H54 (cell line): ENCODE measurements at places on chromosomes 16 and 17.

DNA sequence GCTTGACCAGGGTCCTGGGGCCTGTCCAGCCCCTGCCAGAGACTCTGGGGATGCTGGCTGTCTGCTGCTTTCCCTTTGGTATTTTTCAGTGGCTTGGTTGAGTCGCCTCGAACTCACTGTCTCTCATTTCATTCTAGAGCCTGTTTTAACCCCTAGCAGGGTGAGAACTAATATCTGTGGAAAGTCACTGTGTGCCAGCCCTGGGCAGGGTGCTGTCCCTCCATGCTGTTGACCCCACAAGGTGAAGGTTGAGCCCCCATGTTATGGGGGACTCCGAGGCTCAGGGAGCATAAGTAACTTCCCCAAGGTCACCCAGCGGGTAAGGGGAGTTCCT is 33.0 kb downstream of the DCAKD start:
- DNase-seq: no peak

- DNase-seq: no peak
These were observed 6.6 kb downstream of the TMEM114 start for GRCh38 chr16:8583732-8584131.

DNA sequence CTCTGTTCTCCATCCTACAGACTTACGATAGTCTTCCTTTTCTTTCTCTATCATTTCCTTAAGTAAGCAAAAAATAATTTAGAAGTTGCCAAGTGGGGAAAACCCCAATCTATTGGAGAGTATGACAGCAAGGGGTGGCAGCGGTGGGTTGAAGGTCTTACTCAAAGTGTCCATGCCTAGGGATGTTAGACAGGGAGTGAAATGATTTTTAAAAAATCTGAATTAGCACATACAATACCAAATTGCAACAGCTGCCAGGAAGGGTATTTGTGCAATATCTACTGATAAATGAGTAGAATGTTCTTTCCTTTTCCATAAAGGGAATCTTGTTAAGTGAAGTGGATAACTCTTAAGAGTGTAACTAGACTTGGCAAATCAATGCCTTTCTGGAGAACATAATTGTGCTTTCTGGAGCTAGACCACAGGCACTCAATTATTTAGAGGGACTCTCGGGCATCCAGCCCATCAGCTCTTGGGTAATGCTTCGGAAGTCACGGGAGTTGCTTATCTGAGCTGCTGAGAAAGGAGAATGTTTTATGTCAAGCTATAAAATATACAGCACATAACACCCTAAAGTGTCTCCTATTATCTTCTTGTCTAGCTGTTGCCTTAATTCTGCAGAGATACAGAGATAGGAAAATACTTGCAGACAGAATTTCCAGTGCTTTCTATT is 151.5 kb downstream of the KCNJ2 start:
- DNase-seq: no peak

DNA sequence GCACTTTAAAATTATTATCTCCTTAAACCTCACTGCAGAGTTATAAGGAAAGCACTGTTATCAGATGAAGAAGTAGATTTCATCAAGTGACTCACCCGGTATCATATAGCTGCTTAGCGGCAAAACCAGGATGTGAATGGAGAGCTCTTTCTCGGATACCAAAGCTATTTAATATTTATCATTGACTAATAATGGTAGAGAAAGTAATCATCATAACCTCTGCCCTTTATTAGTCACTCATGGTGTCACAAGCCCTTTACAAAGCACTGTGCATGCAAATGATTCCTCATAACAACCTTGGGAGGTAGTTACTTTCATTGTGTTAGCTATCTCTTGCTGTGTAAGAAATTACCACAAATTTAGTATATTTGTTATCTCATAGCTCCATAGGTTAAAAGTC is 592.9 kb downstream of the MAF start:
- DNase-seq: no peak

GRCh38 chr16:56886826-56887225 is 21.8 kb downstream of the SLC12A3 start:
- DNase-seq: no peak

GRCh38 chr17:72423718-72424117 is 302.9 kb downstream of the SOX9 start:
- no peak for DNase-seq

DNA sequence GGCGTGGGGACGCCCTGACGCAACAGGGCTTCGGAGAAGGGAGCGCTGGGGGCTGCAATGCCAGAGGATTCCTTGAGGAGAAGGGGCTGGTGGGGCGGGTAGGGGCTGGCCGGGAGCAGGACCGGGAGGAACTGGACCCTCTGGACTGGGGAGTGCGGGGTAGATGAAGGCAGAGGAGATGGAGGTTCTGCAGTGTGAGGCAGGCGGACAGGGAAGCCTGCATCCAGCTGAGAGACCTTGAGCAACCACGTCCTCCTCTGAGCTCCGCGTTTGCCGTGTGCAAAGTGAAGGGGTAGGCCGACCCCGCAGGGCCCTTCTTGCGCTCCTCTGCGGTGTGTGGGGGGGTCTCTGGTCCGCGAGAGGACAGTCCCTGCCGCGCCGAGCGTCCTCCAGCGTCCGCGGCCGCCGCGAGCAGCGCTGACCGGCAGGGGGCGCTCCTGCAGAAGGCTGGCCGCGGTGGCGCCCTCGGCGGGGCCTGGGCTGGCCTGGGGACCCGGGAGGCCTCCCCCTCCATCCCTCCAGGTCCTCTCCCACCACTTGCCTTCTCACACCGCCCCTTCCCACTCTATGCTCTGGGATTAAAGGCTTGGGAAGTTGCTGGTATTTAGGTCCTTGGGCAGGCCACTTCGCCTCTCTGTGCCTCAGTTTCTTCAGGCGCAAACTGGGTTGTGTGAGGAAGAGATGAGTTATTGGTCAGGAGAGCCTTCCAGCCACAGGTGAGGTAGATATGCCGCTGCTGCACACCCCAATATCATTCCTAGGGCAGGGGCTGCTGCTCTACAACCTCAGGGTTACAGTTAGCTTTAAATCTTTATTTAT is 9.6 kb upstream of the WNT9B start:
- DNase-seq: no peak
